ENCODE measurements at places on chromosomes 5 and 9.

DNA sequence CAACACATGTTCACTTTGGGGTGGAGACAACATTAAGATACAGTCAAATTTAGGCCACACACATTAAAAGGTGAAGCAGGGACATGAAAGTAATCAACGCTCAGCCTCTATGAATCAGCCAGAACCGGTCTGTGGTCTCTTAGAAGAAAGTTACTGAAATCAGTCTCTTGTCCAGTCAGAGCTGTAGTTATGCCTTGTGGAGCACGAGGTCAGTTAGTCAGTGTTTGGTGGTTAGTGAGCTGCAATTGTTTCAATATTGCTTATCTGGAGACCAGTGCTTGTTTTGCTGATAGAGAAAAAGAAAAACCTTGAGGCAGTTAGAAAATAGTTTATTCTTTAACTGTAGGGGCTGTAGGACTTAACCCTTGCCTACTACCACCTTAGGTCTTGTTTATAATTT, 157.8 kb upstream of the RASEF start:
- DNase-seq, result no peak

- no peak for DNase-seq
These were observed 101.6 kb upstream of the CPEB4 start for GRCh38 chr5:173786286-173787187.

- DNase-seq, result peak; percentile 41
These were observed 164.3 kb upstream of the KLF9 start for GRCh38 chr9:70578720-70579119.

DNA sequence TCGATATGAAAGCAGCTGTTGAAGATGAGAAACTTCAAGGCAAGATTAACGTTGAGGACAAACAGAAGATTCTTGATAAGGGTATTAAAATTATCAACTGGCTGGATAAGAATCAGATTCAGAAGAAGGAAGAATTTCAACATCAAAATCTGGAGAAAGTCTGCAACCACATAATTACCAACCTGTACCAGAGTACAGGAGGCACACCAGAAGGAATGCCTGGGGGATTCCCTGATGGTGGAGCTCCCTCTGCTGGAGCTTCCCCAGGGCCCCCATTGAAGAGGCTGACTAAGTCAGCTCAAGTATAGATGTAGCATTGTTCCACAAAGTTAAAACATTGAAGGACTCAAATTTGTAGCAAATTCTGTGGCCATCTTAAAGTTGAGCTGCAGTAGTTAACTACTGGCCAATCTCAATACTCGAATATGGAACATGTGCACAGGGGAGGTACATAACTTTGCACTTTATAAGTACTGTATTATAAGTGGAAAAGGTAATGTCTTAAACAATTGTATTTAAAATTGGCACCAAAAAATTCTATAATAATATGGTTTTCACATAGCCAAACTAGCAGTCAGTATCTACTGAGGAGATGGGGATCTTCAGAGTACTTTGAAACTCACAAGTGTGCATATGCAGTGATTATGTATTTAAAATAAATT, 237.5 kb downstream of the CHSY3 start:
- no peak for DNase-seq

- no peak for DNase-seq
These were observed 689.6 kb downstream of the TAF11L14 start for GRCh38 chr5:18323891-18324290.

- DNase-seq, result no peak
These were observed 45.4 kb downstream of the ABCA1 start for GRCh38 chr9:104882566-104882965.

- no peak for DNase-seq
These were observed 10.3 kb downstream of the RUSC2 start for GRCh38 chr9:35500130-35500748.

DNA sequence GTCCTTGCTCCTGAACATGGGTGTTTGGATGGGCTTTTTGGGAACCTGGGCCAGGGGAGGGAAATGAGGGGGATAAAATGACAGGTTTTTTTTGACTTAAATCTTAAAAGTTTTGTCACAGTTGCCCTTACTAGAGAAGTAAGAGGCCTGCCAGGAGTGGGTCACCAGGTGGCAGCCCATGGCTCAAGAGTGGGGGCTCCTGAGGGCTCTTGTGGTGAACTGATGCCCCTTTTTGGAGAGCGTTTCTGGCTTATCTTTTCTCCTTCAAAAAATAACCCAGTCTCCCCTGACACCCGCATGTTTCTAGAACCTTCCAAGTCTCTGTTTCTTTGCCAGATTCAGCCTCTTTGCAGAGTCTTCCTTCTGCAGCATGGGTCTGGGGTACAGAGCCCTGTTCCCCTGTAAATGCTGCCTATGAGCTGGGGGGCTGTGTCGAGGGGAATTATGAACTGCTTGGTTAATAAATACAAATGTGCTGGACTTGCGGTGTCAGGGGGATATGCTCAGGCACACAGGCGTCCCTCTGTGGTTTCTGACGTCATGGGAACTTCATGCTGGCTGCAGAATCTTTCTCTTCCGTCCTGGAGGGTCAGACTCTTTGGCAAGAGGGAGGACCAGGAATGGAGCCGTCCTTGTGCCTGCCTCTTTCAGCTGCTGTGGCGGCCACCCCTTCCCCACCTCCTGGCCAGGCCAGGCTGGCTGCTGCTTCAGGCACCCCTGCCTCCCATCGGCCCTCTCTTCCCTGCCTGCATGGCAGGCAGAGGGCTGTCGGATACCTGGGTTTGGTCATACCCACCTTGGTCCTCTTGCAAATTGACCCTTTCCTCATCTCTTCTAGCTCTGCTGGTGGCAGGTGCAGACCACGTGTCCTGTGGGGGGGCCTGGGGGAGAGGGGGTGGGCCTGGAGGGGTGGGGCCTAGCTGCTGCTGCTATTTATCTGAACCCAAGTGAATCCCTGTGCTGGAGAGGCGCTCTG, 30.1 kb downstream of the PTPA start:
- DNase-seq, result peak; percentile 13

DNA sequence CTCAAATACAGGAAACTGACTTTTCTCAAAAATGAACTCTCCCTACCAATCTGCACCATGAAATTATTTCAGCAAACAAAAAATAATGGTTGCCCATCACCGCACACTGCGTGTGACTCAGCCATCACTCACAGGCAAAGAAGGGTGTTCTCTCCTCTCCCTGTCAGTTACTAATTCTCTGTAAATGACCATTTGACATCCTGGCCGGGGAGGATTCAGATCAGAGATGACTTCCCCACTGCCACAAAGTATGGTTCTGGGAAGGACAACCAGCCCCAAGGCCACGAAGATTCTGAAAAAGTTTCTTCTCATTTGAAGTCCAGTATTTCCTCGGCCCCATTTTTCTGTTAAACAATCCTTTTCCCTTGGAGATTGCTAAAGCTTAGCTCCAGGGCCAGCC, 199.4 kb downstream of the AUH start:
- no peak for DNase-seq

GRCh38 chr9:5002811-5003210, 17.7 kb downstream of the JAK2 start:
- no peak for DNase-seq

GRCh38 chr5:20248118-20248517, 260.1 kb upstream of the CDH18 start:
- DNase-seq, result no peak

DNA sequence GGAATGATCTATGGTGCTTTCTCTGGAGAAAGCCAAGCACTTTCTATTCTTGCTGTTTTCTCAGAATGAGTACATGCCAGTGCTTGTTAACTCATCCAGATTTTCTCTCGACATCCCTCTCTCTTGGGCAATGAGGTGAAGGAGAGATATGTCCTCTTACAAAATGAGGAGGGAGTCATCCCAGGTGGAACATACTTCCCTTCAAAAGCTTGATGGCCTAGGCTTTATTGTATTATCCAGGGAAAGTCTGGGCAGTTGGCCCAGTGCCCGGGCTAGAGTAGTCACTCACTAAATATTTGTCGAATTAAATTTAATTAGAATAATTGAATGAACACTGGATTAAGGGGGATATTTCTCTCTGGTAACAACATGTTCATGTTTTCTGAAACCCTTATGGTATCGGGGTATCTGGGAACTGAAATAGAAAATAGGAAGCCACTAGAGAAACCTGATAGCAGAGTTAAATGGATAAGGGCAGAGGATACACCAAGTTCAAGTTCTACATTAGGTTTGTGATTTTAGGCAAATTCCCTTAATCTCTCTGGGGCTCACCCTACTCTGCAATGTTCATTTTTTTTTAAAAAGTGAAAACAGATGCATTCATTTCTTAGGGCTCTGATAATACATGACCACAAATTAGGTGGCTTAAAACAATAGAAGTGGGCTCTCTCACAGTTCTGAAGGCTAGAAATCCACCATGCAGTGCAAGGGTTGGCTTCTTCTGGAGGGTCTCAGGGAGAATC, 99.6 kb downstream of the LIFR start:
- no peak for DNase-seq

DNA sequence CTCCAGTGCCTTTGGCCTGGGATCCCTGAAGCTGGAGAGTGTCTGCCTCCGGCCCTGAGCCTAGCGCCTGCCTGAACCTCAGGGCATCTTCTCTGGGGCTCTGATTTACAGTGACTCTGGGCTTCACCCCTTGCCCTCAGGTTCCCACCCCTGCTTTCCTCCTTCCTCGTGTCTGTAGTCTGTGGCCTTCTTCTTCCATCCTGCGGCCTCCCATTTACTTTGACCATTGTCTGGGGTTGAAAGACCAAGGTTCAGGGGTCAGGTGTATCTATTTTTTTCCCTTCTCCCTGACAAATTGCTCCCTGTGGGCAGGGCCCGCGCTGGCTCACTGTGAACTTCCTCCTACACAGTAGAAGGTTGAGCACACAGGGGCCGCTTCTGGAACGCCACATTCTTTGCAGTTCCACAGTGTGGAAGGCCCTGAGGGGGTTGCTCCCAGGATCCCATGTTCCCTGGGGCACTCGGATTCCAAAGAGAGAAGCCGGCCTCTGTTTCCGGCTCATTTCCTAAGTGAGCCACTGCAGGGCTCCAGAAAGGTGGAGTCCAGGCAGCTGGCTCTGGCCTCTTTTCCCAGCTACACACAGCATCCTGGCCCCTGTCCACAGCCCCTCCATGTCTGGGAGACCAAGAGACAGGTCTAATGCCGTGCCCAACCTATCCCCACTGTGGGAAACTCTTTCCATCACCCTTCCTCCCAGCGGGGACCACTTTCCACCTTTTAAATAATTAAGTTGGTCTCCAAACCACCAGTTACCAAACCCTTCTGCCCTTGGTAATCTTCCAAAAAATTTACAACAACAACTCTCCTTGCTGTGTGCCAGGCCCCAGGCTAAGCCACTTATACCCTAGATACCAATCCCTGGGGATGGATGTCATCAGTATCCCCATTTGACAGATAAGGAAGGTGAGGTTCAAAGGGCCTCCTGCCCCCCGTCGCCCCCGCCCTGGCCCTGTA, 140.3 kb upstream of the IER5L start:
- DNase-seq, result no peak

DNA sequence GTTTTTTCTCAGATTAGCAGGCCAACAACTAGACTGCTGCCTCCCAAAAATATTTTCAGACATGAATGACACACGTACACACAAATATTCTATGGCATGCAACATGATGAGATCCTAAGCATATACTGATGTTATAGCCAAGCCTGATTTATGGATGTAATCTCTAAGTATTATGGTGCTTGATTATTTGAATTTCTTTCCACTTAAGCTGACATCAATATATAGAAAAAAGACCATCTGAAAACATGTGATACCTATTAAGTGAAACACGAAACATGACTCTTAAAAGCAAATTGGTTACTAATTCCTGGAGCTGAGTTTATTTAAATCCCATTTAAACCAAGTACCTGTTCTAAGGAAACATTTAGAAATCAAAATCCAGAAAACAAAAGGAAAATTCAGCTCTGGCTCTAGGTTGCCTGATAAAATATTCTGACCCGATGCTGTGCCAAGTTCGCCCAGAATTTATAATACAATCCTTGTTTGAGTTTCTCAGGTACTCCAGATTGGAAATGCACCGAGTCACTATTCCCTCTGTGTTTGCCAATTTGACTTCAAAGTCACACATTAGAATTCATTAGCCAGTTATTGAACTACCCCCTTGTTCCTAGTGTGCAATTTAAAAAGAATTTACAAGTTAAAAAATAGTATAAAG, 548.6 kb downstream of the CSNK1G3 start:
- DNase-seq, result no peak

DNA sequence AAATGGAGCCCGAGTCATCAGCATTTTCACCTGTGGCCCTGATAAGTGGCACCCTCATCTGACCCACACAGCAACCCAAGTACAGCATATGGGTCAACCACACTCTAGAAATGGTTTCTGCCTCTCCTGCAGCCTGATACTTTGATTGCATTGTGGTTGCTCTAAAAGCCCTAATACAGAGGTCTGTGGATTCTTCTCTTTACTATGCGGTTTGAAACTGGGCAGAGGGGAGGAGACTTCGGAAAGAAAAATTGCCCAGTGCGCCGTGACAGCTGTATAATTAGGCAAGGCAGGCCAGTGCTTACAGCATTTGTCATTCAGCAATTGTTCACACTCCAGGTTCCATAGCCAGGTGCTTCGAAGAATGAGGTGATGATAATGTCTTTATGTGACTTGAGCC, 361.0 kb downstream of the NFIB start:
- no peak for DNase-seq

- DNase-seq, result no peak
These were observed 467.5 kb downstream of the EFNA5 start for GRCh38 chr5:107203243-107203642.

DNA sequence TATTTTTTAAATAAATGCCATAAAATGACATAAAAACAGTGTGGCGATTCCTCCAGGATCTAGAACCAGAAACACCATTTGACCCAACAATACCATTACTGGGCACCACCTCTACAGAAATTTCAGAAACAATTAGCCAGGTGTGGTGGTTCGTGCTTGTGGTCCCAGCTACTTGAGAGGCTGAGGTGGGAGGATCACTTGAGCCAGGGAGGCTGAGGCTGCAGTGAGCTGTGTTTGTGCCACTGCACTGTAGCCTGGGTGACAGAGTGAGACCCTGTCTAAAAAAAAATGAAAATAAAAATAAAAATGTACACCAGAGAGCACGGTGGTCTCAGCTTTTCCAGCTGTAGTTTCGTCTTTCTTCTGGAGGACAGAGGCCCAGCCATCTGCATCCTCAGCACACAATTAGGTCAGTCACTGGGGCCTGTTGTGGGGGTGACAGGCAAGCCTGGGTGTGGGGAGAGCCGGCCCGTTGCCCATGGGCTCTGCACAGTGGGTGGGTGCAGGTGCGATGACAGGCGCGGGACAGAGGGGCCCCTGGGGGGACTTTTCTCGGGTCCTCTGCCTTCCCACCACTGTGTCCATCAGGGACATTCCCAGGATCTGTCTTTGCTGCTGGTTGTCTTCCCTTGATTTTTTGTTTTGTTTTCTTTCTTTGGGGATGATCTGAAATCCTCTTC, 9.8 kb downstream of the COL5A1 start:
- no peak for DNase-seq

GRCh38 chr5:73351593-73351992, 97.0 kb downstream of the FOXD1 start:
- DNase-seq, result no peak
